Activated CD8-positive, alpha-beta T cell treated with anti-CD3 and anti-CD28 coated beads, Interleukin-2, amount 10 ng/mL, durations not matched to agents 7 days and 5 days (primary cell): ENCODE measurements at places on chromosomes 3 and 15. TPM values are rescaled to one million over a fixed set of nuclear protein-coding genes. Genes with fewer than 3 reads are reported as not detected.

DNA sequence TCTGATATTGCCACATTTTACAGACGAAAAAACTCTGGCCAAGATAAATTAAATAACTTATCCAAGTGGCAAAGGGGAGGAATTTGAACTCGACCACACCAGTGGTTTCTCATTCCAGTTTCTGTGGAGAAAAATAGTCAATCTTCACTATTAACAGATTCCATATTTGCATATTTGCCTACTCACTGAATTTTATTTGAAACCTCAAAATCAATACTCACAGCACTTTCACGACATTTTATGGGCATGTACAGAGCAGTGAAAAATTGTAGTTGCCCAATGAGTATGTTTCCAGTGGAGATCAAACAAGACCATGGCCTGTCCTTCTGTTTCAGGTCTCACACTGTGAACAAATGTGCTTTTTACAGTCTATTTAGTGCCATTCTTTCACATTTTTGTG, 374.3 kb downstream of the MAGI1 start:
- no peak for DNase-seq
- no peaks in the 10 kb centered on the region for H3K4me1 ChIP-seq
- no peaks in the 10 kb centered on the region for H3K27me3 ChIP-seq
- H3K27ac ChIP-seq, result no peak overlapping the region

DNA sequence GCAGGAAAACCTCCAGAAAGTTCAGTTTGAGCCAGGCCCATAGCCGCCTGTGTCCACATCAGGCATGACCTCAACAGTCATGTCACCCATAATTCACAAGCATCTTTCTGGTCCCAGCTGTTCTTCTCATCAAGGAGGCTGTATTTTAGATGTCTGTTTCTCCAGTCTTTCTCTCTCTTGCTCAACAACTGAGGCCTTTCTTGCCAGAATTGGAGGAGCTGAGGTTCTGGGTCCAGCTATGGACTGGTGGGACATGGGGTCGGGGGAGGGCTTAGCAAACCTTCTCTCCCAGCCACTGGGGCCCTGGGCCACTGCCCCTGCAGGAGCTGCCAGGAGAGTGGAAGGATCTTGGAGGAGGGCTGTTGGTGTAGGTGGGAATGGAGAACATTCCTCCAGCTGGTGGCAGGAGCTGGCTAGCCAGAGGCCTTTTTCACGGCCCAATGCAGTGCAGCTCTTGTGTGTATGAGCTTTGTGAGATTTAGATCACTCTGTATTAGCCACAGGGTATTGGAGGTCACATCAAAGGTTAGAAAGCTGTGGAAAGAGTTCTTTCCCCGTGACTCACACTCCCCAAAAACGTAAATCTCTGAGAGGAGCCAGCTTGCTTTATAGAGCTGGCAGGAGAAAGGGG, 23.5 kb downstream of the MAGEF1 start:
- no peak overlapping the region for H3K27ac ChIP-seq
- no peak for DNase-seq
- H3K4me3 ChIP-seq, result no peak overlapping the region
- peaks cover 10% of the 10 kb centered on the region for H3K27me3 ChIP-seq
- peaks cover 14% of the 10 kb centered on the region for H3K4me1 ChIP-seq

DNA sequence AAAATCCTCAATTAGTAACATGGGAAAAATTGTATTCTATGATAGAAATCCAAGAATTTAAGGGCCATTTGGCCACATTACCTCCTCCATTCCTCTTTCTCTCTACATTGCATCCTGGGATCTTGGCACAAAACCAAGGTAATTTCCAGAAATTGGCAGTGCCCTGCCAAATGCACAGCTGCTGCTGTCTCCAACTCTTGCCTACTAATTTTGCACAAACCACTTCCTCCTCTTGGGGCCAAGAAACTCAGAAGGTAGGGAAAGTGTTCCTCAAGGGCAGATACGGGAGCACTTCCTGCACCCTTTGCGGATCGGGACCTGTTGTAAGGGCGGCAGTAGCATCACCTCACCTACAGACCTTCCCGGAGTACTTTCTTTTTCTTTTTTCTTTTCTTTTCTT, 57.8 kb downstream of the MAP3K13 start:
- H3K27me3 ChIP-seq, result peaks cover 8% of the 10 kb centered on the region
- H3K4me1 ChIP-seq, result no peaks in the 10 kb centered on the region
- no peak for DNase-seq
- H3K27ac ChIP-seq, result no peak overlapping the region
- no peaks in the 10 kb centered on the region for H3K36me3 ChIP-seq

The ITIH3 gene
- total RNA-seq, result not detected

GRCh38 chr15:42121021-42121420, 26.7 kb upstream of the PLA2G4D start:
- peaks cover 26% of the 10 kb centered on the region for H3K27me3 ChIP-seq
- H3K4me3 ChIP-seq, result no peak overlapping the region
- H3K4me1 ChIP-seq, result peaks cover 7% of the 10 kb centered on the region
- H3K27ac ChIP-seq, result no peak overlapping the region
- DNase-seq, result no peak

GRCh38 chr15:84671211-84671610, 13.2 kb upstream of the NMB start:
- no peaks in the 10 kb centered on the region for H3K4me1 ChIP-seq
- H3K4me3 ChIP-seq, result no peak overlapping the region
- DNase-seq, result no peak
- H3K36me3 ChIP-seq, result peaks cover 54% of the 10 kb centered on the region

The CPEB1 gene
- total RNA-seq, result 0.29 TPM

GRCh38 chr3:158018462-158018861, 87.8 kb downstream of the SHOX2 start:
- DNase-seq, result no peak

The MESP2 gene
- total RNA-seq, result not detected

- H3K27ac ChIP-seq, result no peak overlapping the region
- H3K4me1 ChIP-seq, result peaks cover 63% of the 10 kb centered on the region
- peaks cover 16% of the 10 kb centered on the region for H3K36me3 ChIP-seq
Measured at GRCh38 chr15:31402511-31403056, 75.9 kb downstream of the KLF13 start.

The CCR3 gene
- total RNA-seq, result 0.34 TPM

The EBLN2 gene
- total RNA-seq, result 5.9 TPM

The LSAMP gene
- total RNA-seq, result not detected

The ARHGEF26 gene
- total RNA-seq, result 0.08 TPM
